GM23338 (cell line): ENCODE measurements at places on chromosomes 11 and 22. TPM values are rescaled to one million over a fixed set of nuclear protein-coding genes. Genes with fewer than 3 reads are reported as not detected.
A peak's percentile ranks its signal among the peaks of the same experiment; 100 is the strongest.

DNA sequence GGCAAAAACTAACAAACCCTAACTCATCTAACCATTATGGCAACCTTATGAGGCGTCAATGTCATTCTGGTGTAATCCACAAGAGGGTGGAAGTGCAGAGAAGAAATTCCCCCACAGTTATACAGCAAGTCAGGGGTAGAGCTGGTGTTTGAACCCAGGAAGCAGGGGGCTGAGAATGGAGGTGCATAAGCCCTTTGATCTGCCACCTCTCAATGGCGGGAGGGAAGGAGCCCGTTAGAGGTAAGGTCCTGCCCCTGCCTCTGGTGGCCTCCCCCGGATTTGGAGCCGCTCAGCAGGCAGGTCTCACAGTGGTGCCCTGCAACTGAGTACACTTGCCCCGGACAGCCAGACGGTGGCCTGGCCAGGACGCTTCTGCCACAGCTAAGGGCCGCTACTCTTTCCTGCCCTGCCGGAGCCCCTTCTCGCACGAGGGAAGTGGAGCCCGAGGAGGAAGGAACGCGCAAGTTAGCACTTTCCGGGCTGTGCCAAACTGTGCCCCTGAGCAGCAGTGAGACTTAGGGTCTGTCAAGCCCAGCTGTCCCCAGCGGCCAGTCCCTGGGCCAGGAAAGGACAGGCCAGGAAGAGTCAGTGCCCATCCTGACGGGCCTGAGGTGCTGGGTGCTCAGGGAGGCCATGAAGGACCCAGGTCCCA is 1.1 kb downstream of the FXYD2 start:
- no peaks in the 10 kb centered on the region for H3K27me3 ChIP-seq
- no peaks in the 10 kb centered on the region for H3K36me3 ChIP-seq
- no peak overlapping the region for H3K27ac ChIP-seq
- peaks cover 12% of the 10 kb centered on the region; the same call in 1 of the 2 replicates for H3K4me1 ChIP-seq

- H3K27me3 ChIP-seq = no peaks in the 10 kb centered on the region
- peaks cover 27% of the 10 kb centered on the region; the same call in 1 of the 2 replicates for H3K4me1 ChIP-seq
- DNase-seq = peak; percentile 28
- H3K27ac ChIP-seq = peak overlapping the region; percentile 69
- no peaks in the 10 kb centered on the region for H3K36me3 ChIP-seq
Measured at GRCh38 chr11:1906611-1907423, 12.7 kb upstream of the TNNT3 start.

Gene DEFB131B
- not detected in 2 replicates for total RNA-seq

DNA sequence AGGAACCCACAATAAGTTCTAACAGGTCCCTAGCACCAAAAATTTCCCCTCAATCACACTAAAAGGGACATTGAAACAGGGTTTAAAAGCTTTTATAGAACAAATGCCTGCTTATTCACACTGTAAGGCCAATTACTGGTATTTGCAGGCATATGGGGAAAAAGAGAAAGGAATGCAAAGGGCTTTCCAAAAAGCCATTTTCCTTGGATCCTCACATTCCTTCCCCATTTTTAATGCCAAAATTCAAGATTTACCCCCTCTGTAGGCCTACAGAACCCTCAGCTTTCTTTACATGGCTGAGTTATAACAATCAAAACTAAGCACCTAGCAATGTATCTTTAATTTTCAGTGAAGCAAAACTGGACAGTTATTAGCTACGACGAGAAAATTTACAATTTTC is 102.0 kb downstream of the SBF2 start:
- no peak for DNase-seq
- no peaks in the 10 kb centered on the region for H3K27me3 ChIP-seq
- no peaks in the 10 kb centered on the region for H3K36me3 ChIP-seq
- H3K27ac ChIP-seq = no peak overlapping the region
- no peak overlapping the region for H3K4me3 ChIP-seq
- H3K4me1 ChIP-seq = peaks cover 11% of the 10 kb centered on the region; the same call in 1 of the 2 replicates

Gene PDE2A
- total RNA-seq = 8.2 and 16.2 TPM in 2 replicates
